ENCODE measurements at places on chromosomes 11 and 22.

DNA sequence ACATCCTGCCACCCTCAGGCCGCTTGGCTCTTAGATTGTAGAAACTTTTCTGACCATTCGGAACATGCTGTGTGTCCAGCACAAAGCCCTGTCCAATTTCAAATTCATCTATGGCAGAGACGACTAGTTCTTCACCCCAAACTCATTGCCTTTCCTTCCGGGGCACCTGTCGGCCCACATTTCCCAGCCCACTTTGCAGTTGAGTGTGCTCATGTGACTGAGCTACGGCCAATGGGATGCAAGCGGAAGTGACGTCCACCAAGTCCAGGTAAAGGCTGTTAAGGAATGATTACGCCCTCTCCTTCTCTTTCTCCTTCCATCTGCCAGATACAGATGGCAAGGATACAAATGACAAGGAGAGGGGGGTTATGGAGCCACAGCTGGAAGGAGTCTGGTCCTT is 32.5 kb downstream of the SYT13 start:
- no peak for DNase-seq

- DNase-seq, result no peak
Observed at GRCh38 chr11:130581646-130582045, 133.2 kb downstream of the ADAMTS15 start.

GRCh38 chr11:66728693-66729385 is at the start of gene SPTBN2:
Gene SPTBN2 (minus strand): TSS chr11:66729216. CDS start chr11:66721240, 7,976 bp downstream.
- peak; percentile 68 for DNase-seq

DNA sequence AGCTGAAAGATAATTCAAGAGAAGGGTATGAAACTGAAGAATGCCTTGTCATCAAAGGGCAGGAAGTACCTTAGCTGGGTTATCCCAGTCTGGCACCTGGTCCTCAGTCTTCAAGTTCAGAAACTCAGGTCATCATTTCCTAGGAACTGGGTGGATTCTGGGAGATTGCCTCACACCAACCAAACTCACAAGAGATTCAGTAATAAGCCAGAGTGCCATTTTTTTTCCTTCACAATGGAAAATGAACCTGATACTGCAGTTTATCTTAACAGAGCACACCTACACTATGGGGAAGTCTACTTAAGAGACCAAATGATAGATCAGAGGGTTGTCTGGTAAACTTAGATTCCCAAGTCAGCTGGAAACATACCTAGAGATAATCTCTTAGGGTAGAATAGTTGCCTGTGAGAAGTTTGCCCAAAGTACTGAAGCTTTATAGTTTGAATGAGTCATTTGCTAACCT is 3.8 kb upstream of the BUD13 start:
- no peak for DNase-seq

DNA sequence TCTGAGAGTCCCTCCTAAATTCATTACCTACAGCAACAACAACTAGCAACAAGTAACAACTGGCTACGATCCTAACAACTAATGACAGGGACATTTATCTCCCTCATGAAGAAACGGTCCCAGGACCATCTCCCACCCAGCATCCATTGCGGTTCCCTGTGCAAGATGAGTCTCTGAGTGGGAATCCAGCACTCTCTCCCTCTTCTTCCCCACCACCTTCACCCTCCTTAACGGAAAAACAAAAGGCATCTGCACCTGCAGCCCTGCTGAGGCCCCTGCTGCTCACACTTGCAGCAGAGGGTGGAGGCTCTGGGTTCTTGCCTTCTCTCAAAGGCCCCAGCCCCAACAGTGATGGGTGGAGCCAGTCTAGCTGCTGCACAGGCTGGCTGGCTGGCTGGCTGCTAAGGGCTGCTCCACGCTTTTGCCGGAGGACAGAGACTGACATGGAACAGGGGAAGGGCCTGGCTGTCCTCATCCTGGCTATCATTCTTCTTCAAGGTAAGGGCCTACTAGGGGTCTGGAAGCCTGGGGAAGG is at the start of gene CD3G:
Gene CD3G, plus strand, starts transcription at position 364 of the 535 bp plus-strand sequence. Its CDS starts 80 bp downstream, at position 444.
- no peak for DNase-seq

GRCh38 chr11:888310-889212 is 22.0 kb downstream of the CHID1 start:
- no peak for DNase-seq

DNA sequence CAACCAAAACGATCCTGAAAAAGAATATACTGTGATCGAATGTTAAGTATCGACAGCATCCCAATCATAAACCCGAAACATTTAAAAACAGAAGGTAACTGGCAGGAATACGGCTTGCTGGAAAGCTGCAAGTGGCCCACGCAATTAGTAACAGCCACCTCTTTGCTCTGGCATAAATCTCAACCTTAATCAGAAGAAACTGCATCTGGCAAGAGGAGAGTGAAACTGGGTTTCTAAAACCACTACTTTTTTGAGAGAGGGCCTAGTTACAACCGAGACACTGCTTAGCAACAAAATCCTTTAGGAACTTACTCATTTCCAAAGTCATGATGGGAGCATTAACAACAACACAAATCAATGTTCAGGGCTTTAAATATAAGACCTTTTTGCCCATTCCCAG is 7.9 kb downstream of the NCAPD3 start:
- DNase-seq, result no peak

GRCh38 chr11:115168229-115168671 is 336.0 kb downstream of the CADM1 start:
- DNase-seq, result peak; percentile 59

DNA sequence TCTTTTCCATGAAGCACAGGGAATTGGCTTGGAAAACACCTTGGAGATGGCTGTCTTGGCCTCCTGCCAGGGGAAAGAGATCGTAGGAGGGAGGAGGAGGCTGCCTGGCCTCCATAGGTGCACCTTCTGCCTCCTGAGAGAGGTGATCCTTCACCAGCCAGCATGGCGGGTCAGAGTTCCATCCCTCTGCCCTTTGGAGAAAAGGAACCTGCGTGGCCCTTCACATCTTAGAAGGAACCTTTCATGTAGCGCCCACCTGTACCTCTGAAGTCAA is 58.2 kb upstream of the DRD2 start:
- no peak for DNase-seq

GRCh38 chr11:113710989-113711388 is 4.9 kb upstream of the TMPRSS5 start:
- DNase-seq, result no peak

DNA sequence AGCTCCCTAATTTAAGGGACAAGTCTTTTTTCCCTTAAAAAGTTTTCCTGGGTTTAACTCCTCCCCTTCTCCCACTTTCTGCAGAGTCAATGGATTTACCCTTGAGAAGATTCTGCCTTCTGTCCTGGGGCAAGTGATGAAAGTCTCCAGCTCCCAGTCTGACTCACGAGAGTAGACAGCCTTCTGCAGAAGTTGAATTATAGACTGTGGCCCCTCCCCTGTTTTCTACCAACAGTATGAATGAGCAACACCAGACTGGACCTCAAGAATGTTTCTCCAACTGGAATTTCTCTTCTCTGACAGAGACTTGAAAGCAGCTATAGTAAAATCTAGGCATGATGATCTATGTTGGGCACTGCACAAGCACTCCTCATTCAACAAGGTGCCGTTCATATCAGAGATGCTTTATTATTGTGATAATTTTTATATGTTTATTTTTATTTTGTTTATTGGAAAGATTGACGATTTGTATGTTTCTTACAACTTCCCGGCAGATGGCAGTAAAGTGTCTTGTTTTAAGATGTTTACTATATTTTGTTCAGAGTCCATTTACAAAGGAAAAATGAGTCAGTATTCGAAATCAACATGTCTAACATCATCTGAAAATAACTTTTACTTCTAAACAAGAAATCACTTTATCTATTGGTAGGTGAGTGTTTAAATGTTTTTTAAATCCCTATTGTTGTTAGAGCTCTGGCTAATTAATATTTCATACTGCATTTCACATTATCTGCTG is 56.6 kb downstream of the LMO2 start:
- DNase-seq, result peak; percentile 64

DNA sequence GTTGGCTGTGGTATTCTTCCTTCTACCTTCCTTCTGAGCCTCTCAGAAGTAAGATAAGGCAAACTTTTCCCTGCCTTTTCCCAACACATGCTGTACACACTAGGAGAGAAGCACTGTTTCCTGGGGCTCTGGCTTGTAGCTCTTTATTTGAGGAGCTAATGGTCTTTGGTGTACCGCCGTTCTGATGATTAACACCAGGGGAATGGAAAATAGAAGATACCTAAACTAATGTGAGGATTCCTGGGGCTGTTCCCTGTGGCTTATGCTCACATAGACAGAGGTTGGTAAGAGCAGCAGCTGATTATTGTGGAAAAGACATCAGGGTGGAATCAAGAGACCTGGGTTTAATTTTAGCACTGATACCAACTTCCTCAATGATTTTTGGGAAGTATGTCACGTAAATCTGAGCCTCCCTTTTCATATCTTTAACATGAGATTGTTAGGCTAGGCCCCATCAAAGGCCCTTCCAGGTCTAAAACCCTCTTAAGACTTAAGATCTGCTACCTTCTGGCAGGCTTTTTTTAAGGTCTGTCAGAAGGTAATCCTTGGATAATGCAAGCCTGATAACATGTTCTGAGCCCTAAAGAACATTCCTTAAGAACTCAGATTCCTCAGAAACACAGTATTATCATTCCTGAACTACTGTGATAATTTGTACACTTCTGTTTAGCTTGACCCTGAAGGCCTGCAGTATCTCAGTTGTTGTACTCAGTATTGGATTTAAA is 24.8 kb upstream of the RCE1 start:
- DNase-seq, result no peak

GRCh38 chr11:112942966-112943643 is 18.1 kb upstream of the NCAM1 start:
- DNase-seq, result no peak

- DNase-seq, result no peak
Observed at GRCh38 chr22:38815842-38816241, 21.9 kb upstream of the DNAL4 start.

GRCh38 chr11:65790104-65790901 is 3.4 kb downstream of the OVOL1 start:
- no peak for DNase-seq

GRCh38 chr22:35739076-35739930 is 21.6 kb downstream of the APOL5 start:
- DNase-seq, result no peak

DNA sequence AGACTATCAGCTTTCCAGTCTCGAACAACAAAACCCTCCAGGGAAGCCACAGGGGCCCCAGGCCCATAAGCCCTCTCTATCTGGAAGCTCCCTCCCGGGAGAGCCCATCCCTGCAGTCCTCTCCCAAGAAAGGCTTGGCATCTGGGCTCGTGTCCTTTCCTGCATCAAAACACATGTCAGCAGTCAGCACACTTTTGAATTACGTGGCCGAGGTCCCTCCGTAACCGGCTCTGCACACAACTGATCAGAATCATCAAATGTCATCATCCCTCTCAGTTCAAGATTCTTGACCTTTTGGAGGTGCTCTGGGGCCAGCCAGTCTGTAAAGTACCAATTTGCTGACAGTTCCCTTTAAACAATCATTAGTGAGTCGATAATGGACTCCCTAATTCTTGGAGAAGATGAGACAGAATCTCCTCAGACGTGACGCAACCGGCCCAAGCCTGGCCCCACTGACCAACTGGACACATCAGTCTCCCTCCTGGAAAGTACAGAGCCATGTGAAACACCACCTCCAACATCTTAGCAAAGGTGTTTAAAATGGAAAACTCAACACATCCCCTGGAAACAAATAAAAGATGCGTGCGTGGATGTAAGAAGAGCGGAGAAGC is 33.6 kb downstream of the MAFF start:
- no peak for DNase-seq

GRCh38 chr11:532986-533585 is 2.3 kb downstream of the HRAS start:
- no peak for DNase-seq

DNA sequence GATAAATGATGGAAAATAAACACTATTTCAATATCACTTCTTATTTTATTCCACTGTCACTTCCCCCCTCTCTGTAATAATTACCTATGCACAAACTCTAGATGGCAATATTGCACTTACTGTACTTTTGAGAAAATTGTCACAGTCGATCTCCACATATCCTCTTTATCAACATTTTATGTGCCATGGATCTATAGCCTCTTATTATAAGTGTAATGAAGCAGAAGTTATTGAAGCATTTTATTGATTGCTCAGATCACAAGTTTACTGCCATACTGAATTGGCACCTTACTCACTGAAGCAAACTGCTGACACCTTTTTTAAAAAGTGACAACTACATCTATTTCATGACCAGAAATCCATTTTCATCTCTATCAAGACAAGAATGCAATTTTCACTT is 133.4 kb downstream of the DCDC1 start:
- DNase-seq, result peak; percentile 61

DNA sequence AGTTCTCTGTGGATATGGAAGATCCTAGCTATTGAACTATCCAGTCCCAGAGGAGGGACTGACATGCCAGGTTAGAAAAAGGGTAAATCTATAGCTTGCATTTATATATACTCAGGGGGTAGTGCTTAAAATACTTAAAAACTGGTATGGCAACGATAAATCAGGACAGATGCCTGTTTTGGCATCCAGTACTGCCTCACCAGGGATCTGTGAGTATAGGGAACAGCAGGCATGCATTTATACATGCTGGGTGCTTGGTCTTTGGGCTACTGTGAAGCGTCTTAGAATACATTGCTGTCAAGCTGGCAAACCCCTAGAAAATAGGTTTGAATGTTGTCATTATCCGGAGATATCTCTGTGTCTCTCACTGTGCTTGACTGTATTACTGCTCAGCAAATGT is 94.2 kb upstream of the DRD2 start:
- DNase-seq, result no peak

- no peak for DNase-seq
Observed at GRCh38 chr22:50285568-50286229, 15.5 kb upstream of the MAPK11 start.

DNA sequence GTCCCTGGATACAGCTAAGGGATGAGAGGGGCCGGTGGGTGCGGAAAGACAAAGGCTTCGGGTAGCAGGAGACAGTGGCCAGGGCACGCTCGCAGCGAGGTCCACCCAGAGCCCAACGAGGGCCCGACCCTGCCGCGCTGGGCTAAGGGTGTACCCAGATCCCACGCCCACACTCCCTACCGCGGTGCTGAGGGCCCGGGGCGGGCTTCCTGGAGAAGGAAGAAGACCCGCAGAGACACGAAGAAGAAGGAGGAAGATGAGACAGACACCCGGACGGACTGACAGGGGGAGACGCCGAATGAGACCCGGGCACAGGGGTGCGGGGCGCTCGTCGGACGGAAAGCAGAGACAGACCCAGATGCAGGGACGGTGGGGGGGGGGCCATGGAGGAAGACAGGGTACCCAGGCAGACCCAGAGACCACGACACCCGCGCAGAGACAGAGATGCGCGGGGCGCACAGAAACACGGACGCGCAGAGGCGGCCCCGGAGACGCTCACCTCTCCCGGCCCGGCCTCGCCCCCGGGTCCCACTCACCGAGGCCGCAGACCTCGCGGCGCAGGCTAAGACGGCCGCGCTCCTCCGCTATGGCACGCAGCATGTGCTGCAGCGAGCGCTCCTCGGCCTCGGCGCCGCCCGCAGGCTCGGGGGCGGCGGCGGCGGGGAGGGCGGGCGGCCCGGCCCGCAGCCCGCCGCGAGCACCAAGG is 437 bp downstream of the KIAA0930 start:
- peak; percentile 42 for DNase-seq

Data from NCI-H526 (cell line).